ENCODE measurements at places on chromosomes 2 and 18. TPM values are rescaled to one million over a fixed set of nuclear protein-coding genes. Genes with fewer than 3 reads are reported as not detected.

Gene CLIP4
- total RNA-seq, result 51.1 TPM

Gene FRZB
- 8.1 TPM for total RNA-seq

Gene STON1
- total RNA-seq, result 15.7 TPM

Gene GPR45
- total RNA-seq, result not detected

- DNase-seq, result no peak
These were observed 73.9 kb downstream of the ARL4C start for GRCh38 chr2:234422981-234423431.

GRCh38 chr2:118906186-118906585 lies 35.8 kb upstream of the MARCO start:
- DNase-seq, result no peak

Data from skin of body (tissue), 3 donors.